ENCODE measurements at places on chromosomes 7 and 10.

DNA sequence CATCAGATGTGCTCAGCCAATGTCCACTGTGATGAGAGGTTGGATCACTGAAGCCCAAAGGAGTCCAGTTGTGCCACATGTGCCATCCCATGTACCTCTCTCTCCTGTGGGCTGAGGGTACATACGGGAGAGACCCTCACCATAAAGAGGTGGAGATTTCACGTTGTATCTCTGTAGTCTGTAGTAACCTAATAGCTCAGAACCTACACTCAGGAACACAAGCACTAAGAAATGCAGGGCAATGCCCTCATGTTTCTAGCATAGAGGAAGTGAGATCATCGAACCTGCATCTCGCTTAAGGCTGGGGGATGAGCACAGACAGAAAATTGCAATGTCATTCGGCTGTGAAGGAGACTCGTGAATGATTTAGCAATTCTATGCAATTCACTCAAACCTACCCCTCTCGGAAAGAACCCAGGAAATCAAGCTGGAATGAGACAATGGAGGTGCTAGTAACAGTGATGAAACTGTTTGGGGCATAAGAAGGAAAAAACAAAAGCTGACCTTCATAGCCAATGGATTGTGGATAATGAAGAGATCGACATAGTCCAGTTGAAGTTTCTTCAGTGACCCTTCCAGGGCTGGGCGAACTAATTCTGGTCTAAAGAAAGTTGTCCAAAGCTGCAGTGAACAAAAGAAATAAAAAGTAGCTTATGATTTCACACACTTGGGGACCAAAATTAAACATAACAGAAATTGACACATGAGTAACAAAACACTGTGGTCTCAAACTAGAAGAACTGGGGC, 80.3 kb upstream of the UCN3 start:
- DNase-seq = no peak

GRCh38 chr10:56317603-56318002, 43.5 kb downstream of the ZWINT start:
- DNase-seq = no peak

GRCh38 chr7:99374111-99375064, at the start of gene ARPC1B:
Gene ARPC1B (plus strand): TSS chr7:99374730. CDS start chr7:99385715, 10,985 bp downstream.
- DNase-seq = peak; percentile 65

DNA sequence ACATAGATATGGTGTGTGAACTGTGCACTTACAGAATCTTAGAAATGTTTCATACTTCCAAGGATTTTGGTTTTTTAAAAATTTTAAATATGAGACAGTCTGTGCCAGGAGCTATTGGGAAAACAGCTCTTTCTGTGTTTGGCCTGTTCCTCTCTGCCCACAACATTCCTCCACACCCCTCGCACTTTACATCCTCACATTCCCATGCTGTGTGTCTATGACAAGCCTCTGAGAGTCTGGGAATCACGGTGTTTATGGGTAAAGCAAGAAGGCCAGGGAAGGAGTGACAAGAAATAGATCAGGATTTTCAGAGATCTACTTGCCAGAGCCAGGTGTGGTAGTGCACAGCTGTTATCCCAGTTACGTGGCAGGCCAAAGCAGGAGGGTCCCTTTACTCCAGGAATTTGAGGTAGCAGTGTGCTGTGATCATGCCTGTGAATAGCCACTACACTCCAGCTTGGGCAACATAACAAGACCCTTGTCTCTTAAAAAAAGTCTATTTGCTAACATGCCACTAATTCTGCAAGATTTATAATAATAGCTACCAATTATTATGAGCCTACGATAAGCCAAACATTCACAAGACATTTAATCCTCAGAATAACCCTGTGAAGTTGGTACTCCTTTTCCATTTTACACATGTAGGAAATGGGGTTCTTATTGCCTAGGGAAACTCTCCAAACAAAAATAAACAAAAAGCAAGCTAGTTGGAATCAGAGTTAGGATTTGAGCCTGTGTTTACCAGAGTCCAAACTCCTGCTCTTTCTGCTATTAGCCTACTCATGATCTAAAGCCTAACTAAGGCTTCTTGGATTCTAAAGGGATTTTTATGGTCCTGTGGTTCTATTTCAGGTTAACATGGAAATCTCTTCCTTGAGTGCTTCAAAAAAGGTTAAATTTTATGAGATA, 168.3 kb upstream of the SP8 start:
- no peak for DNase-seq

DNA sequence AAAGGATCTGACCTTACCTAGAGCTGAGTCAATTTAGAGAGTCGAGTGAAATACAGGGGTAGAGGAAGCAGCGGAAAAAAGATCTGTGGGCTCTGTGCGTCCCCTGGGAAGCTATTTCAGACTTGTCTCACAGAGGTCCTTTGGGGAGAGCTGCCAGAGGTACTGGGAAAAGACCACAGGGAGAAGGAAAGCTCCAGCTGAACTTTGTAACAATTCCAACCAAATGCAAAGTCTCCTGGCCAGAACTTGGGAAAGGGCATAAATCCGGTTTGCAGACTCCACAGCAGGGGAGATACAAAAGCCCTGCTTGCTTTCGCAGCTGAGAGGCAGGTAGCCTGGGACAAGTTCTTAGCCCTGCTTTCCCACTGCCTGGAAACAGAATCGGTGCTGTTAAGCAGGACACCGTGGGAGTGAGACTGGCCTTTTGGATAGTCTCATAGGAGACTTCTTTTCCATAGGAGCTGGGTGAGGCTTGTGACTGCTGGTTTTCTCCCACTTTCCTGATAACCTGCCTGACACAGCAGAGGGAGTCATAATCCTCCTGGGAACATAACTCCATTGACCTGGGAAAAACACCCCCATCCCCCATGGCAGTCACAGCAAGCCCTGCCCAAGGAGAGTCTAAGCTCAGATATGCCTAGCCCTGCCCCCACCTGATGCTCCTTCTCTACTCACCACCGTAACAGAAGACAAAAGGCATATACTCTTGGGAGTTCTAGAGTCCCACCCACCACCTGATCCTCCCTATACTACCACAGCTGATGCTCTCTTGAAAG, 926.2 kb downstream of the KCNMA1 start:
- peak; percentile 67 for DNase-seq

DNA sequence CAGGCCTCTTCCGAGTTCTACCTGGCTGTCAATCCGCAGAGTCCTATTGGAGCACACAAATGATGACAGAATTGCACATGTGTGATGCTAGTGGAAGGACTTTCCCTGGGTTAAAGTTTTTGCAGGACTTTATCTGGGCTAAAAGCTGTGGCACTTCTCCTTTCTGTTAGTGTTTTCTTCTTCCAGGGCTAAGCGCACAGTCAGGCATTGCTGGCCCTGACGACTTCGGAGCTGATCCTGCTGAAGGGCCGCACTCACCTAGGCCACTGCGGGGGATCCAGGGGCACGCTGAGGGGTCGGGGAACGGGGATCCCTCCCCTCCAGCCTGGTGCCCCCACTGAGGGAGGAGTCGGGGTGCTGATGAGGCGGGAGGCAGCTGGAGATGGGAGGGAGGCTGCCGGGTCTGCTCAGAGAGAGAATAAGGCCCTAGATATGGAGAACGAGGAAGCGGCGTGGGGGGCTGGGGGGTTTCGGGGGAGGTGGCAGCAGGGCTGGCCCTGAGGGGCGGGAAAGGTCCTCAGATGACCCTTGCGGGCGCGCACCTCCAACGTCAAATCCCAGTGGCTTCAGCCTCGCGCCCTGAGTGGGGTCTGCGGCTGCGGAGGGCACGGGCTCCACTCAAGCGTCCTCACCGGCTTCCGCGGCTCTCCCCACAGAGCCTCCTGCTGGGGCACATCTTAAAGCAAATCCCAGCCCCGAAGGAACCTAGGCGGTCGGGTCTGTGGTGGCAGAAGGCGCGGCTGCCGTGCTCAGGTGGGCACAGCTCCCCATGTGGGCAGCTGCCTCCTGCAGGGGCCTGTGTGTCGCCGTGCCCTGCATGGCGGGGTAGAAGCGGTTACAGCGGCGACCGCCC, 30.9 kb downstream of the AGR3 start:
- no peak for DNase-seq

- no peak for DNase-seq
Observed at GRCh38 chr7:46554688-46555422, 633.8 kb upstream of the IGFBP3 start.
